ENCODE measurements at places on chromosomes 1 and 21. TPM values are rescaled to one million over a fixed set of nuclear protein-coding genes. Genes with fewer than 3 reads are reported as not detected.

- no peaks in the 10 kb centered on the region for H3K36me3 ChIP-seq
- peaks cover 5% of the 10 kb centered on the region for H3K27me3 ChIP-seq
- H3K4me1 ChIP-seq, result peaks cover 5% of the 10 kb centered on the region
- H3K4me3 ChIP-seq, result no peak overlapping the region
- no peak for DNase-seq
Observed at GRCh38 chr1:37133276-37134145, 99.2 kb upstream of the GRIK3 start.

DNA sequence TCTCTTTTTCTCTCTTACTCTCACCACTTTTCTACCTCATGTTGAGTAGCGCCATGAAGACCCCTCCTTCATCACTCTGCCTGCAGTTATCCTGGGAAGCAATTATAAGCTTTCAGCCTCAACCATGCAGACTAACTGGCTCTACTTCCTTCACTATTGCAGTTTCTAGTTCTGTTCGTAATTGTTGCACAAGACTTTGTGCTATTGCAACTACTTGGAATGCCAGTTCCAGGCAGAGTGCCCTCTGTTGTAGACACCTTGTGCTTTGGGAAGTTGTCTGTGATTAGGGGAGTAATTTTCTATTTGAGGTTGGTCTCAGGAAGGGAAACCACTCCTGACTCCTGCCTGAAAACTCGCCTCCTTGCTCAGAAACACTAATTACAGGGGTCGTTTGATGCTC lies 19.4 kb downstream of the PGM1 start:
- no peak overlapping the region for H3K4me3 ChIP-seq
- no peaks in the 10 kb centered on the region for H3K27me3 ChIP-seq
- no peaks in the 10 kb centered on the region for H3K36me3 ChIP-seq
- H3K4me1 ChIP-seq, result peaks cover 8% of the 10 kb centered on the region
- no peak overlapping the region for H3K27ac ChIP-seq
- DNase-seq, result no peak

Gene LEFTY2
- total RNA-seq, result 0.26 TPM

- no peak overlapping the region for H3K4me3 ChIP-seq
- no peak overlapping the region for H3K27ac ChIP-seq
- H3K36me3 ChIP-seq, result no peaks in the 10 kb centered on the region
Observed at GRCh38 chr1:181583598-181583997, 100.3 kb downstream of the CACNA1E start.

DNA sequence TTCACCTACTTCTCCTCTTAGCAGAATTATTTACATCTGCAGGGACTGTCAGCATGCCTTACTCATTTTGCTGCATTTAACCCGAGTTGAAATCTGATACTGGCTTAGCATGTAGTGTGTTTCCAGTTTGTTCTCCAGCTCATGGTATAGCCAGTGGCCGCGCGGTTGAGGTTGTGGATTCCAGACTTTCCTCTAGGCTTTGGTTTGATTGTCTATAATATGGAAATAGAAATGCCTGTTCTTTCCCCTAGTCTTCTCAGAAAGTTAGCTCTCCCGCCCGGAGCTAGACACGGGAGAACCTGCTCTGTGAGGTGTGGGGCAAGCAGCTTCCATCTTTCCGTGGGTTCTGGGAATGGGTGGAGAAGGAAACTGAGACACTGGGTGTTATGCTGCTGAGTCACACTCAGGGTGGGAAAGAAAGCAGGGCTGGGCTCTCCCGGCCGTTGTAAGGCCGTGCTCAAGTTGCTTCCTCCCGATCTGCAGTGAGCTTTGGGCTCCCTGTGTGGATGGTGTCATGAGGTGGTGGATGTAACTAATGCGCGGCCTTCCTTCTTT lies 206.8 kb upstream of the TMEM51 start:
- H3K27me3 ChIP-seq, result peaks cover 14% of the 10 kb centered on the region
- no peak for DNase-seq
- H3K27ac ChIP-seq, result no peak overlapping the region
- H3K4me1 ChIP-seq, result peaks cover 17% of the 10 kb centered on the region
- H3K36me3 ChIP-seq, result no peaks in the 10 kb centered on the region
- H3K4me3 ChIP-seq, result no peak overlapping the region

- H3K27ac ChIP-seq, result peak overlapping the region; percentile 68
- no peak overlapping the region for H3K4me3 ChIP-seq
- H3K36me3 ChIP-seq, result no peaks in the 10 kb centered on the region
- peaks cover 35% of the 10 kb centered on the region for H3K4me1 ChIP-seq
- DNase-seq, result peak; percentile 26
Observed at GRCh38 chr1:83931658-83932253, 67.2 kb downstream of the TTLL7 start.

Gene DHRS3
- 5.7 TPM for total RNA-seq

- H3K36me3 ChIP-seq, result peaks cover 11% of the 10 kb centered on the region
- H3K4me3 ChIP-seq, result no peak overlapping the region
- DNase-seq, result no peak
- peaks cover 17% of the 10 kb centered on the region for H3K4me1 ChIP-seq
- peaks cover 23% of the 10 kb centered on the region for H3K27me3 ChIP-seq
Observed at GRCh38 chr1:110200666-110201065, 9.4 kb upstream of the KCNC4 start.

Gene RAB13
- total RNA-seq, result 419 TPM

DNA sequence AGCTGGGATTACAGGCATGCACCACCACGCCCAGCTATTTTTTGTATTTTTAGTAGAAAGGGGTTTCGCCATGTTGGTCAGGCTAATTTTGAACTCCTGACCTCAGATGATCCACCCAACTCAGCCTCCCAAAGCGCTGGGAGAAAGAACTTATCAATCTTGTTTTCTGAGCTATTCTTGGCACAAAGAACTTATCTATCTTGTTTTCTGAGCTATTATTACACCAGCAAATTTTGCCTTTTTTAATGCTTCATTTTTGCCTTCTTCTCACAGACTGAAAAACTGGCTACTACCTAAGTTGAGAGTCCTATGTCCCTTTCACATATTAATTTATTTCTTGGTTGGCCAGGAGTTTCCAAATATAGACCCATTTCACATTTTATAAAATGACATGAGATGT lies 9.3 kb downstream of the SLC16A1 start:
- H3K27ac ChIP-seq, result no peak overlapping the region
- no peaks in the 10 kb centered on the region for H3K4me1 ChIP-seq
- H3K27me3 ChIP-seq, result peaks cover 3% of the 10 kb centered on the region
- no peak for DNase-seq

GRCh38 chr1:71557138-71557537 lies 476.3 kb upstream of the ZRANB2 start:
- H3K27me3 ChIP-seq, result no peaks in the 10 kb centered on the region
- H3K4me1 ChIP-seq, result no peaks in the 10 kb centered on the region
- H3K36me3 ChIP-seq, result no peaks in the 10 kb centered on the region
- no peak overlapping the region for H3K27ac ChIP-seq
- H3K4me3 ChIP-seq, result no peak overlapping the region

Gene HES4
- total RNA-seq, result 144 TPM

Gene UBASH3A
- not detected for total RNA-seq

Gene ATP13A2
- 55.6 TPM for total RNA-seq

Gene INAVA
- total RNA-seq, result 35.8 TPM

All from endothelial cell (in vitro differentiated cells).